ENCODE measurements at places on chromosomes 3 and 15. TPM values are rescaled to one million over a fixed set of nuclear protein-coding genes. Genes with fewer than 3 reads are reported as not detected.

The TJP1 gene
- total RNA-seq = 159 TPM

The PYGO1 gene
- total RNA-seq = 3.9 TPM

DNA sequence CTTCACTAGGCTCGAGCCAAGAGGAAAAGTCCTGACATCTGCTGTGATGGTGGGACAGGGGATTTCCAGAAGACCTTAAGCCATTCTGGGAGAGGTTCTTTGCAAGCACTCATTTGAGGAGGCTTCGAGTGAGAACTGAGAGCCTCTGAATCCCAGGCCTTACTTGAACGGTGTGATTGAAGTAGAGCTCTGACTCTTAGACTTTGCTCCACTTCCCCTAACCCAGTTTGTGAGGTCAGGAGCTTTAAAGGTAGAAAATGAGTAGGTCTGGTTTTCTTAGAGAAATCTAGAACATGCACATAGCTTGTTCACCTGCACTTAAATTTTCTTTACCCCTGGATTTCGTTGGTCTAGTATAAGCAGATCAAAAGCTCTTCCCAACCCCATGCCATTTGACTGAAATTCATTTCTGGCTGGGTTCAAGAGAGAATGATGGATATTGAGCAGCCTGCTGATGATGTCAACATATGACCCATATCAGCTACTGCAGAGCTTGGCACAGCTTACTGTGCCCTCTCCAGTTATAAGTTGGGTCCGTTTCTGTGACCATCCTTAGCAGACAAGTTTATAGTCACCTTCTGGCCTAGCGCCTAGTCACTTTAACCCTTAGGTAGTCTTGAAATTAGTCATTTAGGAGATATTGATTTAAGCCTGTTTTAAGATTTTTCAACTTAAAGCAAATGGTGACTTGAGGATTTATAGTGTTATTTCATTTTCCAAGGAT is 229.2 kb upstream of the CHRM5 start:
- DNase-seq = no peak

DNA sequence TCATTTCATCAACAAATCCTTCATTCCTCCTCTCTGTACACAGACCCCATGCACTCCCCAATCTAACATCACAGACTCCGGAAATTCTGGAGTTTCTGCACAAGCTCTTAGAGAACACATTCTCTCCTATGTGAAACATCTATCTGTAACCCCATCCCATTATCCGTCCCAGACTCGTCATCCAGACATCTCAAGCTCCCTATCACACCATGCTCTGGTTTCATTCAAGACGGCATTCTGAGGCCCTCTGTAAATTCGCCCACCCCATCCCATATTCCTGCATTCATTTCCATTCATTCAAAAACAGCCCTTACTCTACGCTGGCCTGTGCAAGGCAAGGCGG is 575 bp downstream of the LEO1 start:
- no peak for DNase-seq

- no peak for DNase-seq
Measured at GRCh38 chr3:25125201-25125600, 302.9 kb upstream of the RARB start.

Measured in PC-9 (cell line).